ENCODE measurements at places on chromosomes 5 and 9. TPM values are rescaled to one million over a fixed set of nuclear protein-coding genes. Genes with fewer than 3 reads are reported as not detected.

The ACTBL2 gene
- total RNA-seq = not detected

- no peak for DNase-seq
- no peak overlapping the region for H3K4me3 ChIP-seq
- H3K27ac ChIP-seq = no peak overlapping the region
- no peaks in the 10 kb centered on the region for H3K27me3 ChIP-seq
These were observed 371.4 kb downstream of the TLE1 start for GRCh38 chr9:81317939-81318338.

DNA sequence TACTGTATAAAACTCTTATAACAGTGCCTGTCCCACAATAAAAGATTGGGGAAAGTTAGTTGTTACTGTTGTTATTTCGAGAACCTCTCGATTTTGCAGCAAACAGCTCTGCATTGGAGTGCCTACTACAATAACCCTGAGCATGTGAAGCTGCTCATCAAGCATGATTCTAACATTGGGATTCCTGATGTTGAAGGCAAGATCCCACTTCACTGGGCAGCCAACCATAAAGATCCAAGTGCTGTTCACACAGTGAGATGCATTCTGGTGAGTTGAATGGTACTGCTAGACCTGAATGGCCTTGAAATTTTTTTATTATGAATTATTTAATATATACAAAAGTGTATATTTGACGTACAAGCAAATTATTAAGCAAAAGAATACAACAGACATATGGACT, 123.2 kb downstream of the TEX10 start:
- DNase-seq = no peak
- no peak overlapping the region for H3K27ac ChIP-seq
- no peaks in the 10 kb centered on the region for H3K4me1 ChIP-seq
- no peaks in the 10 kb centered on the region for H3K27me3 ChIP-seq
- H3K4me3 ChIP-seq = no peak overlapping the region

GRCh38 chr5:73801686-73802085, 175.7 kb downstream of the ARHGEF28 start:
- H3K36me3 ChIP-seq = peaks cover 34% of the 10 kb centered on the region
- no peak for DNase-seq
- H3K27ac ChIP-seq = no peak overlapping the region
- peaks cover 11% of the 10 kb centered on the region for H3K4me1 ChIP-seq
- H3K4me3 ChIP-seq = no peak overlapping the region

GRCh38 chr5:88398316-88398715, 129.7 kb upstream of the TMEM161B start:
- H3K36me3 ChIP-seq = no peaks in the 10 kb centered on the region
- no peak for DNase-seq
- H3K4me3 ChIP-seq = no peak overlapping the region
- peaks cover 14% of the 10 kb centered on the region for H3K27me3 ChIP-seq
- H3K4me1 ChIP-seq = peaks cover 2% of the 10 kb centered on the region

The ADAMTSL1 gene
- total RNA-seq = 1.5 TPM

The OTULINL gene
- total RNA-seq = 1.3 TPM

GRCh38 chr5:55636177-55636576, 75.9 kb downstream of the SLC38A9 start:
- no peak overlapping the region for H3K4me3 ChIP-seq
- DNase-seq = no peak
- H3K36me3 ChIP-seq = peaks cover 13% of the 10 kb centered on the region
- no peaks in the 10 kb centered on the region for H3K27me3 ChIP-seq
- H3K27ac ChIP-seq = no peak overlapping the region

The GFRA3 gene
- 0.18 TPM for total RNA-seq

The ZNF354B gene
- total RNA-seq = 18.9 TPM

- DNase-seq = no peak
- H3K36me3 ChIP-seq = no peaks in the 10 kb centered on the region
- H3K27me3 ChIP-seq = no peaks in the 10 kb centered on the region
- H3K4me3 ChIP-seq = no peak overlapping the region
These were observed 196.8 kb upstream of the DAPK1 start for GRCh38 chr9:87300915-87301314.

DNA sequence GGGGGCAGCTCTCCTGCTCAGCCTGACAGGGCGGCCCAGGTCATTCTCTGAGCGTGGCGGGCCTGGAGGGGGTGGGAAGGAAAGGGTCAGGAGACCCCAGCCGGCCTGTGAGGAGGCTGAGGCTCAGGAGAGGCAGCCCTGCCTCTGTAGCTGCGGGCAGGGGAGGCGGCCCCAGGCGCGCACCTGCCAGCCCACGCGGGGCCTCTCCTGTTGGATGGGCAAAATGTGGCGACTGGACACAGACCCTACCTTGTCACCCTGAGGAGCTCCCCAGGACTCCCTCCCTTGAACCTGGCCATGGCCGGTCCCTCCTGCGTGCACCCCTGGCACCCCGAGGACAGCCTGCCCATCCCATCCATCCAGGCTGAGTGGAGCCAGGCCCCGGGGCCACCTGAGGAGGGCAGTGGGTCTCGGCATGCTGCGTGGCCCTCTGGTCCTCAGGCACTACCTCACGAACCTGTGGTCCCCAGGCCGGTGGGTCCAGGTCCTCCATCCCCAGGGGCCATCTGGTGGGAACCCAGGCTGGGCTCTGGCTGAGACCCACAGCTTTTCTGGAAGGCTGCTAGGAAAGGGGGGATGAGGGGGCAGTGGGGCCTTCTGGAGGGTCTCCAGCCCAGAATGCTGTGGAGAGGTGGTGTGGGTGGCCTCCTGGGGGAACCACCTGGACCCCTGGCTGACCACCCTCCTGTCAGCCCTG, 15.1 kb upstream of the NRARP start:
- no peak for DNase-seq
- H3K27me3 ChIP-seq = no peaks in the 10 kb centered on the region
- H3K27ac ChIP-seq = no peak overlapping the region
- H3K4me3 ChIP-seq = no peak overlapping the region
- H3K4me1 ChIP-seq = peaks cover 10% of the 10 kb centered on the region

DNA sequence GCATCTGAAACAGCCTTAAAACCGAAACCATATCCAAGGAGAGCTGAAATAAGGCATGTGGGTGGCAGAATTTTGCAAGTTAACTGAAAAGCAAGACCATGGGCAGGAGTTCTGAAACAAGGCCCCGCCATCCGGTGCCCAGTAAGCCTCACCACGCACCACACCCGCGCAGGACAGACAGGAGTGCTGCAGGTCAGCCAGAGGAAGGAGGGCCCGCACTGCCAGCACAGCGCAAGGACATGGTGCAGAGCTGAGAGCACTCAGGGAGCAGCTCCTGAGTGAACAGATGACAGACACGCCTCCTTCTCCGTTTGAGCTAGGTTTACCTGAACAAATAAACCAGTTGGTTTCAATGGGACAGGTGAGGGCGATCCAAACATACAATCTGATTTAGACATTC, 16.5 kb upstream of the ISCA1 start:
- DNase-seq = no peak
- no peak overlapping the region for H3K4me3 ChIP-seq
- H3K36me3 ChIP-seq = peaks cover 51% of the 10 kb centered on the region
- H3K27ac ChIP-seq = no peak overlapping the region

DNA sequence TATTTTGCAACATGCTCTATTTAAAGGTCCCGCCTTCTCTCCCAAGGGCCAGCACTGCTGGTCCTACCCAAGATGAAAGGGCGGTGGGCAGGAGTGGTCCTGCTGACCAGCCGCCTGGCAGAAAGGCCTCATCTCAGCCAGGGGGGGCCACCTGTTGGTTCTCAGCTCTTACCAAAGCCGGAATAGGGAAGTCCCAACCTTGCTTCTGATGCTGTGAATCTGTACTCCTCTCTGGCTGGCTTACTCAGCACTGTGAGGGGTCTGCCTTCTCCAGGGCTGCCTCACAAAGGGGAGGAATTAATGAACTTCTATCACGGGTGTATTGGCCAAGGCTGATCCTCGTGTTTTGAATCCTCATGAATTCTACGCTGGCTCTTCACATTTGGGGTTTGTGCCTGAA, 13.6 kb upstream of the FAM240B start:
- H3K27me3 ChIP-seq = peaks cover 24% of the 10 kb centered on the region
- no peaks in the 10 kb centered on the region for H3K4me1 ChIP-seq
- H3K4me3 ChIP-seq = no peak overlapping the region
- H3K27ac ChIP-seq = no peak overlapping the region
- DNase-seq = no peak
- H3K36me3 ChIP-seq = no peaks in the 10 kb centered on the region

DNA sequence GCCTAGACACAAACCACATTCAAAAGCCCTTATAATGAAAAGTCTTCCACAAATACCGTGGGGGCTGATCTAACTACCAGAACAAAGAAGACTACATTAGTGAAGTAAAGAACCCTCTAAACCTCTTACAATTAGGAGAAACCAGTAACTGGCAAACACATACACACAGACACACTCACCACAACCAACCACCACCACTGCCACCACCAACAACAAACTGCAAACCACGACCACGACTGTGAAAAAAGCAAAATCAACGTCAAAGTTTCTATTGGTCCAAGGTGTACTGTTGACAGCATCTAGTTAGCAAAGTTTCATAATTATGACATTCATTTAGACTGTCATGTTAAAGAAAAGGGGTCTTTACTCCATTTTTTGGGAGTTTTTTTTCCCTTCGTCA, 2.7 kb downstream of the CDO1 start:
- H3K27ac ChIP-seq = no peak overlapping the region
- peaks cover 31% of the 10 kb centered on the region for H3K27me3 ChIP-seq
- peaks cover 2% of the 10 kb centered on the region for H3K36me3 ChIP-seq

The CER1 gene
- not detected for total RNA-seq

The IFNA2 gene
- not detected for total RNA-seq

The CPLANE1 gene
- 31.4 TPM for total RNA-seq

The BHMT2 gene
- not detected for total RNA-seq

- no peak for DNase-seq
- H3K27ac ChIP-seq = peak overlapping the region; percentile 42
- peaks cover 10% of the 10 kb centered on the region for H3K36me3 ChIP-seq
- peak overlapping the region; percentile 75 for H3K4me3 ChIP-seq
These were observed 2.7 kb downstream of the MLLT3 start for GRCh38 chr9:20619487-20620200.

GRCh38 chr5:136013559-136013958, 15.2 kb upstream of the TGFBI start:
- DNase-seq = no peak
- H3K36me3 ChIP-seq = peaks cover 2% of the 10 kb centered on the region
- no peak overlapping the region for H3K27ac ChIP-seq
- peaks cover 75% of the 10 kb centered on the region for H3K4me1 ChIP-seq

The CNTNAP3 gene
- 30.4 TPM for total RNA-seq

DNA sequence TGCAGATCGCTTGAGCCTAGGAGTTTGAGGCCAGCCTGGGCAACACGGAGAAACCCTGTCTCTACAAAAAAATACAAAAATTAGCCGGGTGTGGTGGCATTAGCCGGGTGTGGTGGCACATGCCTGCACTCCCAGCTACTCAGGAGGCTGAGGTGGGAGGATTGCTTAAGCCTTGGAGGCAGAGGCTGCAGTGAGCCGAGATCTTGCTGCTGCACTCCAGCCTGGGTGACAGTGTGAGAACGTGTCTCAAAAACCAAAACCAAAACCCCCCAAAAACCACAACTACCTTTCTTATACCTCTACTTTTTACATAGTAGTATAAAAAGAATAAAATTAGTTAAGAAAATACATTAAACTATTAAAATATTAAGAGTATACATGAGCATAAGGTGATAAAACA, 121.2 kb downstream of the RAPGEF6 start:
- H3K27ac ChIP-seq = no peak overlapping the region
- H3K4me3 ChIP-seq = no peak overlapping the region
- H3K4me1 ChIP-seq = peaks cover 14% of the 10 kb centered on the region
- no peak for DNase-seq
- H3K27me3 ChIP-seq = no peaks in the 10 kb centered on the region

DNA sequence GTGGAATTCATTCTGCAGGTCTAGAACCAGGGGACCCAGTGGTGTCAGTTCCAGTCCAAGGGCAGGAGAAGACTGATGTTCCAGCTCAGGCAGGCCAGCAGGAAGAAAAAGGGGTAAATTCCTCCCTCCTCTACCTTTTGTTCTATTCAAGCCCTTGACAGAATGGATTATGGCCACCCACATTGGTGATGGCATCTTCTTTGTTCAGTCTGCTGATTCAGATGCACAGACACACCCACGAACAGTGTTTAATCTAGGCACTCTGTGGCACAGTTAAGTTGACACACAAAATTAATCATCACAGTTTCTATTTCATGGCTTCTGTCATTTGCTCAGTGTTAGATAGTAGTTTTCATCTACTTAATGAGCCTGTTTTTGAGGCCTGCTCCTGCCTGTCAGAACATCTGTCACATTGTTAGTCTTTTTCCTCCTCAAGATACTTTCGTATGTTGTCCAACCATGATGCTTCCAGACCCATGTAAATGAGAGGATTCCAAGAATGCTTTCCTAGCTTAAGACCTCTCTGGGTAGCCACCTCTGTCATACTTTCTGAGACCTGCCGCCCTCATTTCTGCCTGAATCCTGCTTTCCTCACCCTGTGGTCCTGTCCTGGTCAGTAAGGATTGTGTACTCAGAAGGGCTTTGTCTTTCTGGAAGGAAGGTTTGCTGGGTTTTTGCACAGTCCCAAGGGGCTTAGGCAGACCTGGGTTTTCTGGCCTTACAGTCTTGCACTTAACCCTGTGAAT, 72.5 kb downstream of the SPIN1 start:
- no peak overlapping the region for H3K4me3 ChIP-seq
- no peak for DNase-seq
- peaks cover 36% of the 10 kb centered on the region for H3K36me3 ChIP-seq
- no peak overlapping the region for H3K27ac ChIP-seq
- no peaks in the 10 kb centered on the region for H3K27me3 ChIP-seq

- no peaks in the 10 kb centered on the region for H3K4me1 ChIP-seq
- no peak overlapping the region for H3K27ac ChIP-seq
- no peak overlapping the region for H3K4me3 ChIP-seq
- DNase-seq = peak; percentile 30
- H3K36me3 ChIP-seq = no peaks in the 10 kb centered on the region
- H3K27me3 ChIP-seq = peaks cover 49% of the 10 kb centered on the region
These were observed 8.3 kb upstream of the ZBTB34 start for GRCh38 chr9:126852086-126852688.

- no peaks in the 10 kb centered on the region for H3K27me3 ChIP-seq
- no peak for DNase-seq
- H3K36me3 ChIP-seq = peaks cover 8% of the 10 kb centered on the region
- no peaks in the 10 kb centered on the region for H3K4me1 ChIP-seq
- H3K4me3 ChIP-seq = no peak overlapping the region
These were observed 107.3 kb downstream of the ZDHHC21 start for GRCh38 chr9:14585730-14586473.

The PRR16 gene
- total RNA-seq = 18.3 TPM

GRCh38 chr5:73629456-73629855, 3.5 kb downstream of the ARHGEF28 start:
- no peak for DNase-seq
- no peak overlapping the region for H3K4me3 ChIP-seq
- H3K36me3 ChIP-seq = peaks cover 4% of the 10 kb centered on the region
- H3K27me3 ChIP-seq = no peaks in the 10 kb centered on the region

GRCh38 chr9:131708226-131709002, 31.5 kb downstream of the RAPGEF1 start:
- no peaks in the 10 kb centered on the region for H3K36me3 ChIP-seq
- no peak for DNase-seq
- H3K27me3 ChIP-seq = no peaks in the 10 kb centered on the region
- peak overlapping the region; percentile 61 for H3K27ac ChIP-seq
- H3K4me1 ChIP-seq = peaks cover 45% of the 10 kb centered on the region

GRCh38 chr5:69467442-69468225, 25.0 kb upstream of the OCLN start:
- peak; percentile 15 for DNase-seq
- H3K27ac ChIP-seq = no peak overlapping the region
- no peak overlapping the region for H3K4me3 ChIP-seq
- H3K27me3 ChIP-seq = peaks cover 6% of the 10 kb centered on the region
